Central memory CD4-positive, alpha-beta T cell (primary cell): ENCODE measurements at places on chromosomes 12 and 14.

- DNase-seq = peak; percentile 96
Observed at GRCh38 chr12:91877022-91877421, 268.6 kb downstream of the BTG1 start.

DNA sequence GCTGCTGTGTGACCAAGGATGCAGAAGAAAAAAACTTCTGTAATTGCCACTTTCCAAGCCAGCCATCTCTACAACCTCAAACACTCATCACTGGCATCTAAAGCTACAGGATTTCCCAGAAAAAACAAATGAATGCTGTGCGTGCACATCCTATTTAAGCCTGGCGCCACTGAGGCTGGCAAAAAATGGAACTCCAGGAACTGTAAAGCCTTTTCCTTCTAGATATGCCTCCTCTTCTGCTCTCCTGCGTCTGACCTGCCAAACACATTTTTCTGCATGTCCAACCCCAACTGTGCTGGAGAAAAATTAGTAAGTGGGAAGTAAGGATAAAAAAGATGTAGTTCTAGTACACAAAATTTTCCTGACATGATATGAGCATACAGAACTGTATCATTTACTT lies 184.9 kb downstream of the ITPR2 start:
- no peak for DNase-seq

DNA sequence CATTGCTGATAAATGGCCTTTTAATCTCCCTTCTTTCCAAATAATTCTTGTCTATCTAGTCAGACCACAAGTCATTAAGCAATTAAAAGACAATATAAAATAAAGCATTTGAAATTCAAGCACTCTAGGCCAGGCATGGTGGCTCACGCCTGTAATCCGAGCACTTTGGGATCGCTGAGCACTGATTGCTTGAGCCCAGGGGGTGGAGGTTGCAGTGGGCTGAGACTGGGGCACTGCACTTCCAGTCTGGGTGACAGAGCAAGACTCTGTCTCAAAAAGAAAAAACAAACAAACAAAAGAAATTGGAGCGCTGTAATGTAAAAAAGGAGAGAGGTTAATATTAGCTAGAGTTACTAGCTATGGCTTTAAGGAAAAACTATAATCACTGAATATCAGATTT lies 30.5 kb upstream of the CSRP2 start:
- DNase-seq = no peak

DNA sequence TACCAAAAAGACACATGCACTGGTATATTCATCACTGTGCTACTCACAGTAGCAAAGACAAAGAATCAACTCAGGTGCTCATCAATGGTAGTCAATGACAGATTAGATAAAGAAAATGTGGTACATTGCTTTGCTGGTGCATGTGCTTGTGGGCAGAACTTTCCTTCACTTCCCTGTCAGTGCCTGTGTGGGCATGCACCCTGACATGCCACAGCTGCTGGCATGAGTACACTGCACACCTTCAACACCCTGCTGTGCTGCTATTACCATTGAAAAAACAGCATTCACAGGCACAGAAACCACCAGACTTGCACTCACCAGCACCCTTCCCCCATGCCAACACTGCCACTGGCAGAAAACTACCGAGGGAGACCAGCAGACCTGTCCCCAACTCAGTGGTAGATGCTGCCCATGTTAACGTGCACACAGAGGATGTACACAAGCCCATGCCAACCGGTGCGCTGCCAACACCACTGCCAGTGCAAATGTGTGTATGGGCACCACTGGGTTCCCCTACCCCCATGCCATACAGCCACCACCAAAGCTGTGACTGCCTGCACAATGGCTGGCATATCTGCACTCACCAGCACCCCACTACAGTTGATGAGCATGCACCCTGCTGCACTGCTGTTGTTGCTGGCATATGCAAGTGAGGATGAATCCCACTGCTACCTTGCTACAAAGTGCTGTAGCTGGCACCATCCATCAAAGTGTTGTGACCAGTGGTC lies 57.4 kb downstream of the APOBEC1 start:
- no peak for DNase-seq

GRCh38 chr12:119700078-119700477 lies 32.1 kb downstream of the PRKAB1 start:
- no peak for DNase-seq

DNA sequence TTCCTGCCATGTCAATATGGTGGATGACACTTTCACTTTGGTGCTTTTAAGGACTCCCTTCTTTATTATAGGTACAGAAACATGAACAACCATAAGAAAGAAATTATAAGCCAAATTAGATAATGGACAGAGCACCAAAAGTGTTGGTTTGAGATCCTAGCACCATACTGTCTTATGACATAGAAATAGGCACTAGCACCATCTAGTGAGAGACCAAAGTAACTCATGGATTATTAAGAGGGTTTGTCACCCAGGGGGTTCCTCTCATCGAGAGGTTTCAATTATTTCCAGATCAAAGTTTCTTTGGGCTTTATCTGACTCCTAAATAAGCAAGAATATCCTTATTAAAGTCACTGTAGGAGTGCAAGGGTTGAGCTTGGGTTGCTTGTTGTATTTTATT lies 153.0 kb upstream of the DIO2 start:
- no peak for DNase-seq

DNA sequence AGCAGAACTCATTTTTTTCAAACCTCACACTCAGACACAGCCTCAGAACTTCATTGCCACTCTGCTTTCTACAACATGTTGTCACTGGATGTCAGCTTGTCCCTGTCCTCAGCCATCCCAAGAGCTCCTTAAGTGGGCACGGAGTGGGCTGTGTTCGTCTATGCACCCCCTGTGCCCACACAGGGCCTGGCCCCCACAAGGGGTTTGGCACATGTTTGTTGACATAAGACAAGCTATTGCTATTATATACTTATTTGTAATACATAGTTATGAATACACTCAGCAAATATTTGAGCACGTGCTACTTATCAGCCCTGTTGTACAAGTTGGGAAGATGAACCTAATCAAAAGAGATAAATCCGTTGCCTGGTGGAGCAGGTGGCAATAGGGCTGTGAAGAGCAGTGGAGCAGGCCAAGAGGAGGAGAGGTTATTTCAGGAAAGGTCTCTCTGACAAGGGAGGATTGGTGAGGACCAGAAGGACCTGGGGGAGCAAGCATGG lies 4.3 kb upstream of the BDKRB1 start:
- no peak for DNase-seq

DNA sequence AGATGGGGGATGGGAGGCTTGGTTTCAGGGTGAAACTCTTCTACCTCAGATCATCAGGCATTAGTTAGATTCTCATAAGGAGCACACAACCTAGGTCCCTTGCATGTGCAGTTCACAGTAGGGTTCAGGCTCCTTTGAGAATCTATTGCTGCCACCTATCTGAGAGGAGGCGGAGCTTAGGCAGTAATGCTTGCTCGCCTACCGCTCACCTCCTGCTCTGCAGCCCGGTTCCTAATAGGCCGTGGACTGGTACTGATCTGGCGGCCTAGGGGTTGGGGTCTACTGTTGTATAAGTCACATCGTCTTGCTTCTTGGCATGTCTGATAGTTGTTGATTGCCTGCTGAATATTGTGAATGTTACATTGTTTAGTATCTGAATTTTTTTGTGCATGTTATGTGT lies 12.2 kb downstream of the SCYL2 start:
- no peak for DNase-seq

DNA sequence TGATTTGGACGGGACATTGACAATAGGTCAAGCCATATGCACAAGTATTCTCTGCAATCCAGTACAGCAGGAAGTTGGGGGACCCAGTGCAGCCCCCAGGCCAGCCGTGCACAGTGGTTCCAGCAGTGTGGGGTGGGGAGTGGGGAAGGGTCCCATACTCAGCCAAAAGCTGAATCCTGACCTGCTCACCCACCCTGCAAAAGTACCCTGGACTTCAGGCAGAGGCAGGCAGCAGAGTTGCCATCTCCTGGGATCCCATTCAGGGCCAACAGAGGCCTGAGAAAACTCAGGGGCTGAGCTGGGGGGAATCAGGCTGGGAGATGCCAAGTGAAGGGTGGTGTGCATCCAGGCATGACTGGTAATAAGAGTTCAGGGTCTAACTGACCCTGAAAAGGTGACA lies 83.9 kb downstream of the ALG10 start:
- DNase-seq = no peak

GRCh38 chr12:122043476-122043875 lies 21.8 kb downstream of the BCL7A start:
- no peak for DNase-seq

- no peak for DNase-seq
Observed at GRCh38 chr14:49545071-49545470, 41.1 kb downstream of the RPS29 start.

- DNase-seq = no peak
Observed at GRCh38 chr14:79709573-79709972, 501.7 kb downstream of the DIO2 start.

GRCh38 chr14:65959563-65960024 lies 526.6 kb upstream of the CCDC196 start:
- DNase-seq = no peak

DNA sequence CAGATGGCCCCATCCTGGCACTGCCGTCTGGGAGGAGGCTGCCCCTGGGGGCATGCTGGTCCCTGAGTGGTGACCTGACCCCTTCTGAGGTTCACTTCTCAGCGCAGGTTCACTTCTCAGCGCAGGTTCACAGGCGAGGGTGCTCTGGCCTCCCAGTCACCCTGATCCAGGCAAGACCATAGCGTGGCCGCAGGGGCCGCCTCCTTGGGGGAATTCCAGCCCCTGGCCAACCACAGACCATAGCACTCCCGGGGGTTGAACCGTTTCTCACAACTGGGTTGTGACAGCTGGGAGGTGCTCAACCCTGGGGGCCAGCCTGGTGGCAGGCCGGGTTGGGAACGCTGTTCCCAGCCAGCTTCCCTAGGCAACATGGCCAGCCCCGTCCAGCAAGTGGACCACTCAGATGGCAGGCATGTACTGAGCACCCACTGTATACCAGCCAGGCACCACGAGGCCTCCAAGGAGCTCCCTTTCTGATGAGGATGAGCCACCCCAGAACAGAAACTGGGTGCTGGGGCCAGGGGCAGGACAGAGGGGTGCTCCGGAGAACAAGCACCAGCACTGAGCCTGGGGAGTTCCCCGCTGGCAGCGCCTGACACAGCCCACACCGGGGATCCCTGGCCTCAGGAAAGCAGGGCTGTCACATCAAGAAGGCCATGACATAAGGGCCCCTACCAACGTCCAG lies 28.3 kb upstream of the ZFP36L1 start:
- peak; percentile 34 for DNase-seq

GRCh38 chr12:49304161-49304560 lies 9.2 kb downstream of the PRPH start:
- DNase-seq = no peak

DNA sequence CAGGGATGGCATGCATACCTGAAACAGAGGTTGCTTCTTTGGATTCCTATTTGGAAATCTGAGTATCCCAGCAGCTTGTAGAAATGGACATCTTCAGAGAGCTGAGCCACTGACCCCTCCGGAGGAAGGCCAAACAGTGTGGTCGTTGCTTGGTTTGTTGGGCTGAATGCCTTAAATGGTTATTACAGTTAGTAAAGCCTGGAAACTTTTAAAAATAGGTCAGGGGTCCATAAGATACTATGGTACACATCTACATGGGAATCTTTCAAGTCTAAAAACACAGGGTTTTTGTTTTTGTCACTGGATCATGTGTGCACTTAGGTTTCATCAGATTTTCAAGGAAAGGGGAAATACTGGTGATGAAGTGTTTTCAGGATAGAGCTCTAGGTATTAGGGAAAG lies 7.7 kb downstream of the DYRK2 start:
- DNase-seq = no peak

GRCh38 chr14:69170839-69171238 lies 17.9 kb upstream of the DCAF5 start:
- no peak for DNase-seq

DNA sequence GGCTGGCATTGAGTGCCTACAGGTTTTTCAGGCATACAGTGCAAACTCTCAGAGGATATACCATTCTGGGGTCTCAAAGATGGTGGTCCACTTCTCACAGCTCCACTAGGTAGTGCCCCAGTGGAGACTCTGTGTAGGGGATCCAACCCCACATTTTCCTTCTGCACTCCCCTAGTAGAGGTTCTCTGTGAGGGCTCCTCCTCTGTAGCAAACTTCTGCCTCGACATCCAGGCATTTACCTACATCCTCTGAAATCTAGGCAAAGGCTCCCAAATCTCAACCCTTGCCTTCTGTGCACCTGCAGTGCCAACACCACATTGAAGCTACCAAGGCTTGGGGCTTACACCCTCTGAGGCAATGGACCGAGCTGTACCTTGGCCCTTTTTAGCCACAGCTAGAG lies 179.2 kb downstream of the CCDC91 start:
- no peak for DNase-seq

- no peak for DNase-seq
Observed at GRCh38 chr12:54611715-54612149, 23.0 kb downstream of the LACRT start.

DNA sequence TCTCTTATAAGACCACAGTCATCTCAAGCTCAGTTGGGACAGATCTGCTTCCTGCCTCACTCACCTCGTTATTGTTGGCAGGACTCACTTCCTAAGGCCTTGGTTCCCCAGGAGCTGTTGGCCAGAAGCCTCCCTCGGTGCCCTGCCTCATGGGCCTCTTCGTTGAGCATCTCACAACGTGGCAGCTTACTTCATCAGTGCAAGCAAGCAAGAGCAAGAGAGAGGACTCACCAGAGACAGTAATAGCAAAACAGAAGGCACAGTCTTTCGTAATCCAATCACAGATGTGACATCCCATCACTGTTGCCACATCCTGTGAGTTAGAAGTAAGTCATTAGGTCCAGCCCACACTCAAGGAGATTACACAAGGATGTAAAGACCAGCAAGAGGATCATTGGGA lies 5.1 kb upstream of the NUMB start:
- no peak for DNase-seq

- DNase-seq = no peak
Observed at GRCh38 chr14:51540364-51540763, 111.3 kb upstream of the FRMD6 start.

DNA sequence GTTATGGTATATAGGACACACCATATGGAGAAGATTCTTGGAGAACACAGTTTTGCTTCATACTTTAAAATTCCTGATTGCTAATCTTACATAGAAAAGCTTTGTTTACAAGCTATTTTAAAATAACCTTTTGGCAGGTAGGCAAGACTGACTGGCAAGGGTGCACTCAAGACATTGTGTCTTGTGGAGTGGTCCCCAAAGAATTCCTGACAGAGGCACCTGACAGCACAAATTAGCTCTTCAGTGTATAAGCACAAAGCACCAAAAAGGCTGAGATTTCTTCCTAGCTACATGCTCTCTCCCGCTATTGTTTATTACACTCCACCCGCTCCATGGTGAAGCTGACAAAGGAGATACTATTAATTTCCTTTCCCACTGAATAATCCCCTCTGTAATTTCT lies 139.4 kb downstream of the MON2 start:
- DNase-seq = no peak

GRCh38 chr12:21026302-21026701 lies 104.7 kb upstream of the SLCO1B1 start:
- no peak for DNase-seq
